ENCODE measurements at places on chromosomes 16 and 17.

DNA sequence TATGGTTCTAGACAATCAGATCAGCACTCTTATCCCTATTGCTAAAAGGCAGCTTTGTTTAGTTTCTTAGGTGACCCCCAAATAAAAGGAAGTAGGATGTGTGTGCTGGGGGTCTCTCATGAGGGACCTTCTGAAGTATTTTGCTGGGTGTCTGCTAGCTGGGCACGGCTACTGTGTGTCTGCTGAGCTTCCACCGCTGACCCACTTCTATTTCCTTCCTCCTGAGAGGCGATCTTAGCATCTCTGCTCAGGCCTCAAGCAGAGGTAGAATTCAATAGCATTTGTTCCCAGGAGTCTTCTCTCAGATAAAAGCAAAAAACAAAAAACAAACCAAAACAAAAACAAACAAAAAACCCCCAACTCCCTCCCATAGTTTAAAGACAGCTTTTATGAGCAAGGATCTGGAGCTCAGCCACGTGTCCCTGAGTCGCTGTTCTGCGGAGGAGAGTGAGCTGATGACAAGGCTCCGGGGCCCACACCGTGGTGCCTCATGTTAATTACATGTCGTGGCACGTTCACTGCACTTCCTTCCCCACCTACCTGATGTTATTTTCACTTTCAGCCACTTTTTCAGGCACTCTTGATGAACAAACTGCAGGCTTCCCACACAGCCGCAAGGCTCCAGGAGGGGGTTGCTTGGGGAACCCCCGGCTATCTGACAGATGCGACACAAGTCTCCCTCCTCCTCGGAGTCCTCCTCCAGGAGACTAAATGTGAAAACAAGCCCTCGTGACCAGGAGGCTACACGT lies 83.5 kb downstream of the MARCHF10 start:
- DNase-seq: peak; percentile 81

DNA sequence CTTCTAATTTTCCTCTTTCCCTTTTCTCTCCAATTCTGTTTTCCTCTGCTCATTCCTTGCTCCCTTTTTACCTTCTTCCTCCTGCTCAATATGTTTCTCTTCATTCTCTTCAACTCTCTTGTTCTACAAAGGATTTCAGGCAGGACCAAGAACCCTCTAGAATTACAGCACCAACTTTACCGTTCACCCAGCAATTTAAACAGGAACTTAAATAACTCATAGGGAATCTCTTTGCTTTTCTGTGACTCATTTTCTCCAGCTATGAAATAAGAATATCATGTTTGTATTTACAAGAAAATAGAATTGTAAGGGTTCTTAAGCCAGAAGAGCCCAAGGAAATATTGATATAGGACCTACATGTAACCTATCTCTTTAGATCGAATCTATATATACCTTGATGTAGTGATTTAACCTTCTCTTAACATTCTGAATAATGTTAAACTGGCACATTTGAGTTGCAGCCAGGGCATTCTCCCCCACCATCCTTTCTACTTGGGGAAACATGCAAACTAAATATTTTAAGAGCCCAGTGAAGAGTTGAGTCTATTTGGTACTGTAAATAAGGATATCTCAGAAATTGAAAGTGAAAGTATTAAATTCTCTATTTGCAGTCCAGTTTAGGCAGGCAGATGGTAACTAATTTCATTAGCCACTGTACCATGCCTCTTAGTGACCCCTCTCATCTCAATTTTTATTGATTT lies 137.0 kb downstream of the ANKFN1 start:
- no peak for DNase-seq

DNA sequence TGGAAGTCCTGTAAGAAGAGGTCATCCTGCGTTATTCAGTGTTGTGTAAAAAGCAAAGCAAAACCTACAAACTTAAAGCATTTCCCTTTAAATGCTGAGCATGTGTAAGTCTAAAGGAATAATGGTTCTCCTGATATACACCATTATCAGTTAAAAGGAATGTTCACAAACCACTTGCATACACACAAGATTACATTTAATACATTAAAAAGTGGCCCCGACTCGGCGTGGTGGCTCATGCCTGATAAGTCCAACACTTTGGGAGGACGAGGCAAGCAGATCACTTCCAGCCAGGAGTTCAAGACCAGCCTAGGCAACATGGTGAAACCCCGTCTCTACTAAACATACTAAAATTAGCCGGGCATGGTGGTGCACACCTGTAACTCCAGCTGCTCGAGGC lies 30.5 kb downstream of the CPPED1 start:
- no peak for DNase-seq

DNA sequence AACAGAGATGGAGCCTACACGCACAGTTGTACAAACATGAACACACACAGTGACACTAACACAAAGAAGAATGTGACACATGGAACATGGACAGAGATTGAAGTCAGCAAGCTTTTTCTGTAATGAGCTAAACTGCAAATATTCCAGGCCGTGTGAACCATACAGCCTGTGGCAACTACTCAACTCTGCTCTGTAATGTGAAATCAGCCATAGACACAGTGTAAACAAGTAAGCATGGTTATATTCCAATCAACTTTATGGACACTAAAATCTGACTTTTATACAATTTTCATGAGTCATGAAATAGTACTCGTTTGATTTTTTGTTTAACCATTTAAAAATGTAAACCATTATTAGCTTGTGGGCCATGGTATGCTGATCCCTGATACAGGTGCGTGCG lies 120.2 kb downstream of the SMG6 start:
- DNase-seq: no peak

DNA sequence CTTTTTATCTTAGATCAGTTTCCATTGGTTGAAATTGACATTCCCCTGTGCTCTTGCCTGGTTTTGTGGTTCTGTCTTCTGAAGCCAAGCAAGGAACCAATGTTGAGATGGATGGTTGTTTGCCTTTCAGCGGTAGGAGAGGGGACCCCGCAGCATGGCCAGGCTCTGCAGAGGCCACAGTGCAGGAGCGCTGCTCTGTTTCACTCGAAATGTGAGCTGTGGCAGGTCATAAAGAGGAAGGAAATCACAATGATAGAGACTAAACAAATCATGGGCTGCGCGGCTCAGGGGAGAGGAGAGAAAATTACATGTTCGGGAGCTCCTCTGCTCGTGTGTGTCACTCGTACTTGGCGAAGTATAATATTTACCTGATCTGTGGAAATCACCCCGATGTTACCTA lies 148.2 kb downstream of the SNX29 start:
- no peak for DNase-seq

DNA sequence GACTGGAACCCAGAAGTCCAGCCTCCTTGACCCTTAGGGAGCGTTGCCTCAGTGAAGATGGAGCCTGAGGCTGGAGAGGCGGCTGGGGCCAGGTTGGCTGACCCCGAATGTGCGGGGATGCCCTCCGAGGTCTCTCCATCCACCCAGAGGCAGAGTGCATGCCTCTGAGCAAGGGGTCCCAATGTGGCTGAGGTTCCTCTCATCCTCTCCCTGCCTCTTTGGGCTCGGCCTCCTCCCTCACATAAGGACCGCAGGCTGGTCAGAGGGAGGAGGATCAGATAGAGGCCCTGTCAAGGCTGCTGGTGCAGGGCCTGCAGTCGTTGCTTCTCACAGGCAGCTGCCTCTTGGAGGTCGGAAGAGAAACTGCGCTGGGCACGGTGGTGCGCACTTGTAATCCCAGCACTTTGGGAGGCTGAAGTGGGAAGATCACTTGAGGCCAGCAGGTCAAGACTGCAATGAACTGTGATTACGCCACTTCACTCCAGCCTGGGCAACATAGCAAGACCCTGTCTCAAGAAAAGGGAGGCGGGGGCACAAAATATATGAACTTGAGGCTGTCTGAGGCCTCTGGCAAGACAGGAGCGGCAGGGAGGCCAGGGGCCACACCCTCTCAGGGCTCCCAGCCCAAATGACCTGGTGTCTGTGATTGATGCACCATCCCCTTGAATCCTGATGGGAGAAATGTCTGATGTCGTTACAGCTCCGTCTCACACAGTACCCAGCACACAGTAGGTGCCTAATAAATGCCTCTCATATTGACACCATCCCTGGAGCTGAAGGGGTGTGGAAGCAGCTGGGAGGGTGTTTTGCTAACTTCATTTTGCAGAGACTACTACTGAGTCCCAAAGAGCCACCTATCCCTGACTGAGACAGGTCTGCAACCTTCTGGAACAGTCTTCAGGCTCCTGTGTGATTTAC lies 220.1 kb upstream of the GSE1 start:
- DNase-seq: no peak

GRCh38 chr16:3487521-3488410 lies 7.5 kb downstream of the C16orf90 start:
- no peak for DNase-seq

DNA sequence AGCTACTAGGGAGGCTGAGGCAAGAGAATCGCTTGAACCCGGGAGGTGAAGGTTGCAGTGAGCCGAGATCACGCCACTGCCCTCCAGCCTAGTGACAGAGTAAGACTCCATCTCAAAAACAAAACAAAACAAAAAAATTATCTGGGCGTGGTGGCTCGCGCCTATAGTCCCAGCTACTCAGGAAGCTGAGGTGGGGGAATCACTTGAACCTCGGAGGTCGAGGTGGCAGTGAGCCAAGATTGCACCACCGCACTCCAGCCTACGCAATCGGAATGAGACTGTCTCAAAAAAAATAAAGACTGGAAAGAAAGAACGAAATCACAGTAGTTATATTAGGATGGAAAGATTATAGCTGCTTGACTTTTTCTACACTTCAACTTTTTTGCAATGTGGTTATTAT lies 18.9 kb downstream of the COG1 start:
- no peak for DNase-seq

DNA sequence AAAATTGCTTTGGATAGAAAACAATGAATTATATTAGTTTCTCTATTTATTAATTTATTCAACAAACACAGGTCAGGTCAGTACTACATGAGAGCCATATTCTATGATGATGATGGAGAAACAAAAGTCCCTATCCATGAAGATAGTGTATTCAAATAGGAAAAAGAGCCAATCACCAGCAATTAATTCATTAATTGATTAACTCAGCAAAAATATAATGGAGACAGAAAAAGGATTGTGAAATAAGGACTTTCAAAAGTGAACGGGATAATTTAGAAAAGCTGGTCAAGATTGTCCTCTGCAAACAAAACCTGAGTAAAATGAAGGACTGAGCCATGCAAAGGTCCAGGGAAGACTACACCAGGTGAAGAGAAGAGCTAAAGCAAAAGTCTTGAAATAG lies 1517.7 kb upstream of the CDH8 start:
- no peak for DNase-seq

DNA sequence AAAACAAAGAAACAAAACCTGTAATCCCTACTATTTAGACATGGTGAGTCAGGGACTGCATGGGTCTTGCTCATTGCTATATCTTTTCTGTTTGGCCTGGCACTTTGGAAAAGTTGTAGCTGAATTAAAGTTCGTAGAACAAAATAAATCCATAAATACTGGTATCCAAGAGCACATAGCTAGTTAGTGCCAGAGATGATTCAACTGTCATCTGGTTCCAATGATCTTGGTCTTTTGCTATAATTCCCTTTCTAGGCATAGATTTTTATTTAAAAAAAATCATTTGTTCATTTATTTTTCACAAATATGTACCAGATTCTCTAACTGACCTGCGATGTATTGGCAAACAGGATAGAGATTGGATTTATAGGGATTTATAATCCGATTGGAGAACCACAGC lies 1436.1 kb upstream of the GOT2 start:
- no peak for DNase-seq

GRCh38 chr16:11253009-11253994 lies 2.7 kb downstream of the SOCS1 start:
- DNase-seq: peak; percentile 50

GRCh38 chr17:73548620-73549311 lies 95.5 kb downstream of the SDK2 start:
- DNase-seq: no peak

GRCh38 chr16:9138731-9139501 lies 47.5 kb downstream of the HAPSTR1 start:
- DNase-seq: peak; percentile 66
